ENCODE measurements at places on chromosomes 1 and 21.

GRCh38 chr1:24442764-24443163 is 27.2 kb downstream of the NIPAL3 start:
- DNase-seq, result no peak

- no peak for DNase-seq
Measured at GRCh38 chr1:172088256-172088655, 247.0 kb downstream of the DNM3 start.

DNA sequence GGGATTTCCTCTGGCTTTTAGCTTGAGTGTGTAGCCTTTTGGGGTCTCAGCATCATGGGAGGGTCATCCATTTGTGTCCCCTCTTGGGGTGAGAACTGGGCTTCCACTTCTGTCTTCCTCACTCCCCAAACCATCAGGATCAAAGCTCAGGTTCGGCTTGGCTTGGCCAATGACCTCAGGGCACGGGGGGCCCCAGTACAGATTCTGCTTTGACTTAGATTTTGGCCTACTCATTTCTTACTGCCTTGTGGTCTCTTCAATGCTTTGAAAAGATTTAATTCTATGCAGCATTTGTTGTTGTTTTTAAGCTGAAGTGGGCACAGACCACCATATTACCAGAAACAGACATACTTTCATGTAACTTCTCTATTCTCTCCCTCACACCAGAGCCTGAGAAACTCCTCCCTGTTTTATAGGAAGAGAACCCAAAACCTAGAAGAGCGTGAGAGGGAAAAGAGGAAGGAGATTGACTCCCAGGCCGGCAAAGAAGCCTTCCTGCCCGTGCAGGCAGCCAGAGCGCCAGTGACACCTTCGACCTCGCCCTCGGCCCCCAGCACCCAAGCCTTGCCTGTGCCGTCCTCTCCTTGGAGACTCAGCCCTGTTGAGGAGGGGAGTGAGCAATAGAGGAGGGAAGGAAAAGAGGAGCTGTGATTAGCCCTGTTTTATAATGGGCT is 1.9 kb upstream of the S100A3 start:
- no peak for DNase-seq

- DNase-seq, result no peak
Measured at GRCh38 chr1:37692834-37693175, 489 bp downstream of the CDCA8 start.

GRCh38 chr1:42453386-42453785 is 2.4 kb downstream of the ZMYND12 start:
- DNase-seq, result no peak

DNA sequence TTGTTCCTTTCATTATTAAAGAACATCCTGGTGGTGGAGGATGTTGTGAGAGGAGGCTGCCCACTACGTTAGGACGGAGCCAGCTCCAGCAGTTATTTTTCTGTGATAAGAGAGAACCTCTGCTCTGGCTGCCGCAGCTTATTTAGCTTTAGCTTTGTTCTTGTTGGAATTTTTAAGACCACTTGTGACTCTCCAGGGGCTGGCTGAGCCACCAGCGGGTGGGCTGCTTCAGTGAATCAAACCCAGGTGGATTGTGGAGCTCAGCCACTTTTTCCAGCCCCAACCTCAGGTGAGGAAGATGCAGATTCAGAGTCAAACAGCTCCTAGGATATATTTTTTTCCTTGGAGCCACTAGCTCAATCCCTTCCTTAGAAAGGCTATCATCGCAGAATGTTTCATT is 83.1 kb upstream of the CTTNBP2NL start:
- DNase-seq, result no peak

GRCh38 chr1:9960011-9960410 is 16.7 kb downstream of the NMNAT1 start:
- no peak for DNase-seq

- no peak for DNase-seq
Measured at GRCh38 chr21:27391990-27392389, 425.1 kb upstream of the ADAMTS5 start.

GRCh38 chr1:241440904-241441303 is 78.7 kb downstream of the FH start:
- DNase-seq, result no peak

DNA sequence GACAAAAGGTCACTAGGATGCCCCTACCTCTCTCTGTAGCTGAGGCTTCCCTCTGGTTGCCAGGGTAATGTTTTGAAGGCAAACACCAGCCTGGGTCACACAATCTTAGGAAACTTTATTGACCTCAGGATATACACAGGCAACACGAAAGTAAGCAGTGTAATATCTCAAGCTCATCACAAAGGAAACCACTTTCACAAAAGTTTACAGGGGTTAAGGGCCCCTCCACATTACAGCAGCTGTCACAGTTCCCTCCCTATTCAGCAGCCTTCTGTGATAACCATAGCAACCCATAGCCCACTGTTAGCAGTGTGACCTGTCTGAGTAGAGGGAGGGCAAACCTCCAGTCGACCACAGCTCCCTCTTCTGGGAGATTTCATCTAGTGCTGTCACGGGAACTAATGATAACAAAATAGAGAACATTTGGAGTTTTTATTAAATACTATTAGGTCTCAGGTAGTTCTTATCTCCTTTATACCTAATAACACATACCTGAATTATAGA is 149.8 kb downstream of the PTPRC start:
- DNase-seq, result no peak

DNA sequence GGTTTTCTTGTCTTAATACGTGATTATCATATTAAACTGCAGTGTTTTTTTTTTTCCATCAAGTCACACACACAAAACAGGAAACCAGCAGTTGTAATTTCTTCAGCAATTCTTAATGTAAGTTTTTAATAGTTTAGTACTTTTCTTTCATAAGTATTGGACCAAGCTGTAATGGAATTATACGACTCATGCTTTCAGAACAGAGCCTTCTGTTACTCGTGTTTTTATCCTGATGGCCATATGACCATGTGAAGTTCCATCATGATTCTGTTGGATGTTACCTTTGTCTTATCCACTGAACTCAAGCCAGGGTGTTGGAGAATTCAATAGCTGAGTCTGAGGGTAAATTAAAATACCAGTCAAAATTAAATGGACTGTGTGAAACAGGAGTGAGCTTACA is 72.0 kb upstream of the S1PR1 start:
- no peak for DNase-seq

- no peak for DNase-seq
Measured at GRCh38 chr1:245859493-245860114, 647.5 kb downstream of the SMYD3 start.

DNA sequence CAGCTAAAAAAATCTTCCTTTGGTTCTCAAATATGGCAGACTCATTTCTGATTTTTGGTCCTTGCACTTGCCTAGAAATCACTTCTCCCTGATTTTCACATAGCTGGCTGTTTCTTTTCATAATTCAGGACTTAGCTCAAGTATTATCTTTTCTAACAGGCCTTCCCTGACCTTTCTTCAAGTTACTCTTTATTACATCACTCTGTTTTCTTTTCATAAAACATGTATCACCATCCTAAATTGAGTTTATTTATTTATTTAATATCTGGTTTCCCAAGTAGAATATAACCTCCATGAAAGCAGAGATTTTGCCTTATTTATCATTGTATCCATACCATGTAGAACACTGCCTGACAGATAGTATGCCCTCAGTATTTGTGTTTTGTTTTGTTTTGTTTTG is 18.2 kb upstream of the GNG5 start:
- DNase-seq, result no peak

DNA sequence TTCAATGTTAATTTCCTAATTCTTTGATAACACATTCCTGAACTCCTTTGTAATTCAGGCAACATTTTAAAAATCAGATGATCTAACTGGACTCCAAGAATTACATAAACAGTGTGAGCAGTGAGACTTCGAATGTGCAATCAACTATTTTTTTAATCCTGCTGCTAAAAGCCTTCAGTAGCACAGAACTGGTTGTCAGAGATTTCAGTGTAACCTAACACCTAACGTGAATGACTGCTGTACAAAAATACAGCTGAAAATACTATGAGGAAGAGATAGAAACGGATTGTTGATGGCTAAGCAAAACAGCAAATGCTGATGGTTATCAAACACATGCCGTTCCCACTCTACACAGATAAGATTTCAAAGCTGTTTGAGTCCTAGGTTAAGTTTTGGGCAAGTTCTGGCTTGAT is 46.1 kb downstream of the APP start:
- DNase-seq, result no peak

- no peak for DNase-seq
Measured at GRCh38 chr21:37195059-37195458, 72.1 kb downstream of the VPS26C start.

- no peak for DNase-seq
Measured at GRCh38 chr21:27480841-27481261, 514.0 kb upstream of the ADAMTS5 start.

DNA sequence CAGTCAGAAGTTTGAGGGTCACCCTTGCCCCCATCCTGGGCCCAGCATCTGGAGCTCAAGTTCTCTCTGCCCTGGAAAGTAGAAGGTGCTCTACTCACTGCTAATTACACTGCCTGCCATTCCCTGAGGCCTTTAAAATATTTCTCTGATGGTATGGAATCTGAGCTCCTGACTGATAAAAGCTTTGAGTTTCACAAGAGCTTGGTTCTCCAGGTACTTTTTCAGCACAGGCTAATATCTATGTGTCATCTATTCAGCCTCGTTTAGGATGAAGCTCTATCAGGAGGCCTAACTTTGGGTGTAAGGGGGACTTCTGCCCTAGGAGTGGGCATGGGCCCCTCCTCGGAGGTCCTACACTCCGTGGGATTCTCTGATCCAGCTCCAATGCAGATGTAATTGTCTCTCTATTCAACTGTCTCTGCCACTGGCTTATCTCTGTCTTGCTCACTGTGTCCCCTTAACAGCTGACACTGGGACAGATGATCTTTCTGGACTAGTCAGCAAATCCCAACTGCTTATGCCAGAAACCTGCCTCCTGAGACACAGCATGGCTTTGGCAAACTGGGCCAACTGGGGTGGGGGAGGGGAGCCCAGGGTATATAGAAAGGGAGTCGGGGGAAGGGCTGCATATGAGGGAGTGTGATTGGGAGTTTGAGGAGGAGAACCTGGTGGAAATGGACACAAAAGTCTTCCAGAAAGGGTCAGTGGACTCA is 104.2 kb upstream of the GADD45A start:
- DNase-seq, result no peak

- no peak for DNase-seq
Measured at GRCh38 chr1:58741678-58742553, 41.9 kb downstream of the JUN start.

DNA sequence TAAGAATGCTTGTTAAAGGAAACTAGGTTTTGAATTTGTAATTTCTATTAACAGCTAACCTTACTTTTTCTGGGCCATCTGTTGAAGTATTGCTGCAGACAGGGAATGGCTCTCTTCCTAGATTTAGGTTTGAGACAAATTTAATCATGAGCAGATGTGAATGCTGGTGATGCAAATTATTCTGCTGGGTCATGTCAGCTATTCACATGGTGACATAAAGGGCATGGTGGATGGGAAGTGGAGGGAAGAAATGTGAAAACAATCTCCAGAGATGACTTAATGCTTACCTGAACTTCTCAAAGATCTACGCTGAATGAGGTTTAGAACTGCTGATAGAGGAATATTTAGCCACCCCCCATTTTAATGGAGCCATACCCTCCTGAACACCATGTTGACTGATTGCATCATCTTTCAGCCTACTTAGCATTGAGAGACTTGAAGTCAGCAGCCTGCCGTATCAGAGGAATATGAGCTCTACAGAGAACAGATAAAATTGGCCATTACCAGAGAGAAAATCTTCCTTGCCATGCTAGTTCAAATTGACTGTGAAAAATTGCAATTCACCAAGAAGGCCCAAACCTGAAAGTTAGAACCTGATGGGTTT is 138.8 kb downstream of the HHAT start:
- no peak for DNase-seq

DNA sequence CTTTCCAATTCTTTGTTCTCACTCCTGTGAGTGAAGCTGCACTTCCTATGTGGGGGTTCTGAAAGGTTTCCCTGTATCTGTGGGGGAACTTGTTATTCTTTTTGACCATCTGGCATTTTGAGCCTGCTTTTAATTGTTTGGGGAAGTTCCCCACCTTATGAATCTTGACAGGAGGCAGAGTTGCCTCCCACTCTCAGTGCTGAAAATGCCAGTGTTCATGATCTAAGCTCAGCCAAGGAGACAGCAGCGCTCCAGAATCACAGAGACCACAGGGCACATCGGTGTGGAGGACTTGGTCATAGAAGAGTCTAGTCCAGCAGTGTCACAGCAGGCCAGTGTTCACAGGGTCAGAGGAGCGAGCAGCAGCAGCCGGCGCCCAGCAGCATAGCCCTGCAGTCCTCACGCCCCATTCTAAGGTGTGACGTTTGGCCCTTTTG is 63.8 kb upstream of the PRDX6 start:
- no peak for DNase-seq

Data from stimulated activated CD4-positive, alpha-beta T cell treated with anti-CD3 and anti-CD28 coated beads, Interleukin-15, amount 100 ng/mL, for 1 hour (primary cell).